ENCODE measurements at places on chromosomes 11 and 22.

- DNase-seq = no peak
These were observed 5.4 kb upstream of the MAPK8IP2 start for GRCh38 chr22:50595189-50595588.

DNA sequence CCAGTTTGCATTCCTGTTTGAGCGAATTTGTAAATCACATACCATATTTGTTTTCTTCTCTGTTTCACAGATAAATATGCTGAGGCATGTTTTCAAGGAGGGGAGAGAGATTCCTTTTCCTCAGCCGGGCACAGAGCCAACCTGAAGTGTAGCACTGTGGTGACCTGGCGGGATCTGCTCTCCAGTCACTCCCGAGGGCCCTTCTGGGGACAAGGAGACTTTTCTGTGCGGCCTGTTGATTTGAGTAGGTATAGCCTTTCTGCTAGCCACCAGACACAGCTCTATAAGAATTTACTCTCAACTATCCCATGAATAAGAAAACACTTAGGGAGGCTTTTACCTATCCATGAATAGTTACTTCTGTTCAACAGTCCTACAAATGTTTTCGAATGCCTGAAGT lies 63.5 kb upstream of the FDX1 start:
- no peak for DNase-seq

GRCh38 chr11:61616434-61616833 lies 35.6 kb upstream of the SYT7 start:
- DNase-seq = no peak

- no peak for DNase-seq
These were observed at the start of gene KCNJ4 for GRCh38 chr22:38455076-38455529. TSS of gene KCNJ4 (minus strand) at chr22:38455199. CDS start at chr22:38428132, 27,067 bp downstream.

DNA sequence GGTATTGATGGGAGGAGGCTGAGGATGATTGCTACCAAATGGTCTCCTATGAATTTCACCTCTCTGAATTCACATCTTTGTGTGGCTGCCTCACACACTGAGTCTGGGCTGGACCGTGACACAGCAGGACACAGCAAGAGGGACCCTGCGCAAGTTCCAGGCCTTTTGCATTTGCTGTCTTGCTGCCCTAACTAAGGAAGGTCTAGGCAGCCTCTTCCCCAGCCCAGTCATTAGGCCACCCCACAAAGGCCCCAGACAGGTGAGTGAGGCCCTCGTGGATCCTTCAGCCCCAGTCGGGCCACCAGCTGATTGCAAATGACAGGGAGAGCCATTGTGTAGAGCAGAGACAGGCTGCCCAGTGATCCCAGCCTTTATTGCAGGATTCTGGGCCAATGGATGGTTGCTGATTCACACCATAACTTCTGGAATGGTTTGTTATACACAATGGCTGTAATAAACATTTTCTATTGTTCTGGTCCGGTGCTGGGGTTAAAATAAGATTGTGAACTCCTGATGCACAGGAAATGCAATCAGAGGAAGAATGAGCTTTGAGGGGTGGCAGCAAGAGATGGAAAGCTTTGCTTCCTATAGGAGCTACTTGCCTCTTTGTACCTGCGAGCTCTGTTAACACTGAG lies 28.5 kb upstream of the CSNK2A3 start:
- DNase-seq = no peak

GRCh38 chr11:127875131-127875530 lies 712.2 kb downstream of the ETS1 start:
- no peak for DNase-seq

DNA sequence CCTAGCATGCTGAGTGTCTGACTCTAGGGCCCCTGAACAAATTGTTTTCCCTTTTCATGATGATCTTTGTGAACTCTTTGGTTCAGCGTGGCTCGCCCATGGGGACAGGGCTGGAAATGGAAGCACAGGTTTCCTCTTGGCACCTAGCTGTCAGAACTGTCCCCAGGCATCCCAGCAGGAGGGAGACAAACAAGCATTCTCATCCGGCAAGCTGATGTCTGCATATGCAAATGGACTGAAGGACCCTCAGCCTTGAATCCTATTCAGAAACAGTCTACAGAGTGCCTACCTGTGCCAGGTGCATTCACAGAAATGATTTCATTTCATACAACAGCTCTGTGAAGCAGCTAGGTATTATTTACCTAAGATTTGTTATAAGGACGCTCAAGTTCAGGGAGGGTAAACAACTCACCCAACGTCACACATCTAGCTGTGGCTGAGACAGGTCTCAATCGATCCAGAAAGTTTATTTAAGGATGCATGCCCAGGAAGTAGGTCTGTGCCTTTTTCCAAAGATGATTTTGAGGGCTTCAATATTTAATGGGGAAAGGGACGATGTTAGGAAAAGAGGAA lies 176.4 kb downstream of the KIRREL3 start:
- peak; percentile 75 for DNase-seq

DNA sequence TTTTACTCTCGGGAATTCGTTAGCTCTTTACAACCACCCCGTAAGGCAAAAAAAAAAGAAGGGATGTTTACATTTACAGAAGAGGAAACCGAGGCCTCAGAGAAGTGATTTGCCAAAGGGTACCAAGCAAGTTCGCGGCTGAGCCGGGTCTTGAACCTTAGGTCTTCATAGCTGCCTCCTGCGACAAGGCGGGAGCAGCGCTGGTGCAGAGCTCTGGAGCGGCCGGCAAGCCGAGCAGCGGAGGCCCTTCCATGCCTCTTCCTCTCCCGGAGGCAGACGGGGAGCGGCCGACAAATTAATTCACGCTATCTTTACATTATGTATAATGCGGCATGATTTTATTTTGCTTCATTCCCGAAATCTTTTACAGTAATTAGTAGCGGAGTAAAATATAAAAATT lies 536.3 kb downstream of the INSC start:
- no peak for DNase-seq

DNA sequence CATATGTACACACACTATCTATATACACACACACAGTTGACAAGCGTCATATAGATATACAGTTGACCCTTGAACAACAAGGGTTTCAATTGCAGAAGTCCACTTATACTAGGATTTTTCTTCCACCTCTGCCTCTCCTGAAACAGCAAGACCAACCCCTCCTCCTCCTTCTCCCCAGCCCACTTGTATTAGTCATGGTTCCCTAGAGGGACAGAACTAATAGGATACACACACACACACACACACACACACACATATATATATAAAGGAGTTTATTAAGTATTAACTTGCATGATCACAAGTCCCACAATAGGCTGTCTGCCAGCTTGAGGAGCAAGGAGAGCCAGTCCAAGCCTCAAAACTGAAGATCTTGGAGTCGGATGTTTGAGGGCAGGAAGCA lies 92.9 kb downstream of the DHCR7 start:
- no peak for DNase-seq

DNA sequence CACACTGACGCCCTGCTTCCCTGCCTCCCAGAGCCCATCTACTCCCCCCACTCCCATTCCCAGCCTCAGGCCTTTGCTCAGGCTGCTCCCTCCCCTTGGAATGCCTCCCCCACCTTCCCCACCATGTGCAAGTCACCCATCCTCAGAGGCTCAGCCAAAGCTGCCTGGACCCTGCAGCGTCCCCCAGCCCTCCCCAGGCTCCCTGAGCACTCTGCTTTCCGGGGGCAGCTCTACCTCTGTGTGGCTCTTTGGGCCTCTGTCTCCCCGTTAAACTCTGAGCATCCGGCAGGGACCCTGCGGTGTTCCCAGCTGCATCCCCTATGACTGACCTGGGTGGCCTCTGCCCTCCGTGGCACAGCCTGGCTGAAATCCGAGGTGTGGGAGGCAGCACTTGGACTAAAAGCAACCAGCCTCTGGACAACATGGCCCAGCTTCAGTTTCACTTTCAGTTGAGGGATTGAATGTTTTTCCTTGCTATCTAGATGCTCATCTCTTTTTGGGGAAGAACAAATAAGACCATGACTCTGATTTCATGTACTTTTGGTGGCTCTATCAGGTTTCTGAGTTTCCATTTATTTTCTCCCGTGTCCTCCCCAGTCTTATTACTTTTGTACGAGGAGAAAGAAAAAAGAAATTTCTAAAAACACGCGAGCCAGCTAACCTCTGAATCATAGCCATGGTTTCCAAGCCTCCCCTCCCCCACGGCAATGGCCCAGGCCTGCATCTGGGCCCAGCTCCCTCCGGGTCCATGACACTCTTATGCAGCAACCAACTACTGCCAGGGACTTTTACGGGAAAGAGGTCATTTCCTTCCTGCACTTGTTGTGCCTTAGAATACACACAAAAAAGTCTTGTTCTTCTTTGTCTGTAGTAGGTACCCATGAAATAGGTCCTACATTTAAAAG lies 3.8 kb downstream of the APOL3 start:
- DNase-seq = no peak

DNA sequence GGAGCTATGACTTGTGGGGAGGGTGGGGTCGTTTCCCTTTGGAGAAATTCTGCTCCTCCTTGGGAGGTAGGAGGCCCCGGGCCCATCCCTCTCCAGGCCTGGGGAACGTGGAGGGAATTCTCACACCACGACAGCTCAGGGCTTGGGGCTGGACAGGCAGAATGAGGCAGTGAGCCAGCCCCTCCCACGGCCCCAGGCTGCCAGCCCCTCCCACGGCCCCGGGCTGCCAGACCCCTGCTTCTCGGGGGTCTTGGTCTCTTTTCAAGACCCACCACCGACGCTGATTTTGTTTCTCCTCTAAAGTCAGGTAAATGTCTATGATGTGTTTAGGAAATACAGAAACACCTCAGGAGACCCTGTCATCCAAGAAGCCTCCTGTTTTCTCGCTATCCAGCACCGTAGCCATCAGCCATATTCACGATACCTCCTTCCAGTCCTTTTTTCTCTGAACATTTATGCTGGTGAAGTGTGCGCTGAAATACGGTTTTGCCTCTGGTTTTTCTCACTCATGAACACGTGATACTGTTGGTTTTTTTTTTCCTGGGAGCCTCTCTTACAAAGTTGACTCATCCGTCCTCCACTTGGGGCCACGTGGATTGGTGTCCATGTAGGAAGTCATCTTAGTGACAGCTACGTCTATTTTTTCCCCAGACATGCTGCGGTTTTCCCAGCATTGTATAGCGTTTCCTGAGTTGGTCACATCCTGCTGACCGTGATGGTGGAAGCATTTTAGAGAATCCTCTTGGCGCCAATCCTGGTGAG lies 1219.6 kb downstream of the BRD1 start:
- DNase-seq = no peak

DNA sequence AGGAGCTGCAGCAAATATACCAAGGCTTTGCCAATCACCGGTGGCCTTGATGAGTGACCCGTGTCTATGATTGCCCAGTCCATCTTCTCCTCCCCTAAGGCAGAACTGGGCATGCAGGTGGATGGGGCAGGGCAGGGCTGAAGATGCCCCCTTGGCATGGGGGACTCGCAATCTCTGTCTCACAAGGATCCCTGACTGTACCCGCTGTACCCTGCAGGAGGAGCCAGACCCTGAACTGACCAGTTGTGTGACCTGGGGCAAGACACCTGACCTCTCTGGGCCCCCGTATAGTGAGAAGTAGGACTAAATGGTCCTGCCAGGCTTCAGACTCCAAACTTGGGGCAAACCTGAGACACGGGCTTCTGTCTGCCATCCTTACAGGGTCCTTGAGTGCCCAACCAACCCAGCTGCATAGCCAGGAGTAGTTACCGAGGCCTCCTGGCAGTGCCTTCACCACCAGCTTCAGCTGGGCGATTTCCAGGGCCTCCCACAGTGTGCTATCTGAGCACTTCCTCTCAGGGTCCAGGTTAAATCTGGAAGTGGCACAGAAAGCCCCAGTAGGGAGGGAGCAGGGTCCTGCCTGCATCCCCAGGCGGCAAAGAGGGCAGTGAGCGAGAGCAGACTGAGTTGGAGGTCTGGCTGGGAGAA lies 6.4 kb upstream of the KCNJ11 start:
- DNase-seq = no peak

- DNase-seq = no peak
These were observed 4.2 kb upstream of the FXYD2 start for GRCh38 chr11:117828611-117829368.

DNA sequence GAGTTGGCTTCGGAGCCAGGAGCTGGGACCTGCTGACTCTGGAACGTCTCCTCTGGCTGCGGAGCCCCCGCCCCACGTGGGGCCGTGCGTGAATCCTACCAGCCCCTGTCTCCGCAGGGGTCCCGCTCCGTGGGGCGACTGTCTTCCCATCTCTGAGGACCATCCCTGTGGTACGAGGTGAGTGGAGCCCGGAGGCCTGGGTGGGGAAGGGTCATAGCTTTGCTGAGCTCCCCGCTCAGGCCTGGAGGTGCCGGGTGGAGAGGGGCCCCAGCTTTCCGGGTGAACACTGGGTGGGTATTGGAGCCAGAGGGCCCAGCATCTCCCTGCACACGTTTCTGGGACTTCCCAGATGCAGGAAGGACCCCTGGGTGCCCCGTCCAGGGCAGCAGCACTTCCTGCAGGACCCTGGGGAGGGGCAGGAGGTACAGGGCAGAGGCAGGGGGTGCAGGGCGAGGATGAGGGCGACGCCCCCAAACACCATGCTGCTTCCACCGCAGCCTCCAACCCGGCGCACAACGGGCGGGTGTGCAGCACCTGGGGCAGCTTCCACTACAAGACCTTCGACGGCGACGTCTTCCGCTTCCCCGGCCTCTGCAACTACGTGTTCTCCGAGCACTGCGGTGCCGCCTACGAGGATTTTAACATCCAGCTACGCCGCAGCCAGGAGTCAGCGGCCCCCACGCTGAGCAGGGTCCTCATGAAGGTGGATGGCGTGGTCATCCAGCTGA lies 3.8 kb downstream of the MUC5AC start:
- DNase-seq = no peak

DNA sequence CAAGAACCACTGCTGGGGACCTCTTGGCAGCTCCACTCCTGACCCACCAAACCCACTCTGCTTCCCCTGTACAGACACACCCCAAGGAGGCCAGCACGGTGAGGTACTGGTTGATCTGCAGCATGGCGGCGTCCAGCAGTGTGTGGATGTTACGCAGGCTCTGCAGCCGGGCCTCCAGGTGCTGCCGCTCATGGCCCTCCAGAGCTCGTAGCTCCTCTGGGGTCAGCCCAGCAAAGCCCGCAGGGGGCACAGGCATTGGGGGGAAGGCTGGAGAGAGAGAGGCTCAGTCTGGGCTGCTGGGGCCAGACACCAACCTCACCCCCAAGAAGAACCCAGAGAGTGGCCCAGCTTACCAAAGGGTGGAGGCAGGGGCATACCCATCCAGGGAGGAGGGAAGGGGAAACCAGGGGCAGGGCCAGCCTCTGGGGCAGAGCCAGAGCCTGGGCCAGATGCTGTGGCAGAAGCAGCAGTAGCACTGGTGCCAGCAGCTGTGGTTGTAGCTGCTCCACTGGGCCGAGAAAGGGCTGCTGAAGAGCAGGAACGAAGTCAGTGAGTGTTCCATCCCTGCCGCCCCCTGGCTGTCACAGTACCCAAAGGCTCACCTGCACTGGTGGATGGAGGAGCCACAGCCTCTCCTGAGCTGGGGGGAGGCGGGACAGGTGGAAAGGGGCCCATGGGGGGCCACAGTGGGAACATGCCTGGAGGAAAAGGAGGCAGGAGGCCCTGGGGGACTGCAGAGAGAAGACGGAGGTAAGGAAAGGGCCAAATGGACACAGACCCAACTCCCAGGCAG lies 4.5 kb downstream of the SYVN1 start:
- DNase-seq = no peak

- peak; percentile 64 for DNase-seq
These were observed 92.0 kb upstream of the DDI1 start for GRCh38 chr11:103944251-103944940.

GRCh38 chr22:48204296-48204695 lies 1441.8 kb downstream of the TBC1D22A start:
- DNase-seq = no peak
